BJ (cell line): ENCODE measurements at places on chromosomes 3 and 15. TPM values are rescaled to one million over a fixed set of nuclear protein-coding genes. Genes with fewer than 3 reads are reported as not detected.
A peak's percentile ranks its signal among the peaks of the same experiment; 100 is the strongest.

Gene ITIH3
- polyA plus RNA-seq = 1.3 and 1.7 TPM in 2 replicates

DNA sequence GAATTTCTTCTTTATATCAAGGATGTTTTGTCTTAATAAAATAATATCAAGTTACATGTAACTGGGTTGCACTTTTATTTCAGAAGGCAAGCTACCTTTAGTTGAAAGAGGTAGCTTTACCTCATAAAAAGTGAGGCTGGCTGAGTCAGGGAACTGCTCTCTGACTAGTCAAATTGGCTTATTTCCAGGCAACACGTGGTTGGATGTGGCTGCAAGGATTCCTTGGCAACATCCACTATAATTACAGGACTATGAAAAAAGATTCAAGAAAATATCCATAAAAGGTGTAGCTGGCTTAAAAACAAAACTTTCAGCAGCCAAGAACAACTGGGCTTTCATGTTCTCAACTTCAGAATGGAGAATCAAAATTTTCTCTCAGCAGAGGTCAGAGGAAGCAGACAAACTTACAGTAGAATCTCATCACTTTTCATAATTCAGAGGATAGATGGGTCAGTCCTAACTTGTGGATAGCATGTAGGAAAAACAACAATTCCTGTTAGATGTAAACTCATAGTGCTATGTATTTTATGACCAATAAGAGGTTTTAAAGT is 779.1 kb downstream of the MECOM start:
- DNase-seq = peak; percentile 63

DNA sequence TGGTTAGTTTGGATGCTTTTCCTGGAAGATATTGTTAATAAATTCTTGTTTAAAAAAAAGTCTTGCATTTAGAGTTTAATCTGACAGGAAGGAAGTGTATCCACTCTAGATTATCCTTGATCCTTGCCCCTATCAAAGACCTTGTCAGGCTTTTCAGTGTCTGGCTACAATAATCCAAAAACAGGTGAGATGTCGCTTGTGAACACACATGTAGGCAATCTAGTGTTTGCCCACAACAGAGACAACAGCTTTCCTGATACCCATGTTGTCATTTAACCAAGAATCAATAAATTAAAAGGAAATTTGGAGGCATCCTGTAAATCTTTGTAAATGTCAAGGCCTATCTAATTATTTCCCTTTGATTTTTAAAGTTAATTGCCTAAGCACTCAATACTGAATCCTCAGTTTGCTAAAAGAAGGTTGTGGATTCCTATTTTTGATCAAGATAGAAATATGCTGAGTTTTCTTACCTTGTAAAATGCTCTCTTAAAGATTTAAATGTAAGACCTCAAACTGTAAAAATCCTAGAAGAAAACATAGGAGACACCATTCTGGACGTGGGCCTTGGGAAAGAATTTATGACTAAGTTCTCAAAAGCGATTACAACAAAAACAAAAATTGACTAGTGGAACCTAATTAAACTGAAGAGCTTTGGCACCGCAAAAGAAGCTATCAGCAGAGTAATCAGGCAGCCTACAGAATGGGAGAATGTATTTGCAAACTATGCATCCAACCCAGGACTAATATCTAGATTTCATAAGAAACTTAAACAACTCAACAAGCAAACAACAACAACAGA is 207.7 kb downstream of the NAALADL2 start:
- DNase-seq = no peak

GRCh38 chr15:99436542-99437314 is 129.1 kb upstream of the MEF2A start:
- DNase-seq = no peak

- DNase-seq = no peak
Observed at GRCh38 chr3:48187579-48188265, 495 bp downstream of the CDC25A start.

- no peak for DNase-seq
Observed at GRCh38 chr3:172591876-172592771, 68.9 kb upstream of the TNFSF10 start.

DNA sequence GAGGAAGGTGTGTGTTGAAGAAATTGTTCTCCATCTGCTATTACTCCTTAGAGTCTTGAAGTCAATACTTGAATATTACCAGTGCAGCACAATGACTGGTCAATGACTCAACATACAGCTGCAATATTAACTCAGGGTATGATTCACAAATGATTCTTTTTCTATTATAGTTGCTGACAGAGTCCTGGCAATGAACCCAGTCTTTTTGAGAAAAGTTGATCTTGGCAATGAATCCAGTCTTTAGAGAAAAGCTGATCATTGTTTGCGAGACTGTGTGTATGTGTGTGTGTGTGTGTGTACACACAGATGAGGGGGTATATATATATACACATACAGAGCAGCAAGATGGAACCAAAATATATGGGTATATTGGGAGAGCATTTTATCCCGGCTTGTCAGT is 315.1 kb downstream of the ZNF385D start:
- peak; percentile 66 for DNase-seq

- DNase-seq = no peak
Observed at GRCh38 chr15:91915576-91915975, 62.1 kb downstream of the SLCO3A1 start.
